NCI-H345 (cell line): ENCODE measurements at places on chromosomes 13 and 19.

- DNase-seq, result no peak
Measured at GRCh38 chr19:58385313-58385890, 1.7 kb upstream of the RPS5 start.

DNA sequence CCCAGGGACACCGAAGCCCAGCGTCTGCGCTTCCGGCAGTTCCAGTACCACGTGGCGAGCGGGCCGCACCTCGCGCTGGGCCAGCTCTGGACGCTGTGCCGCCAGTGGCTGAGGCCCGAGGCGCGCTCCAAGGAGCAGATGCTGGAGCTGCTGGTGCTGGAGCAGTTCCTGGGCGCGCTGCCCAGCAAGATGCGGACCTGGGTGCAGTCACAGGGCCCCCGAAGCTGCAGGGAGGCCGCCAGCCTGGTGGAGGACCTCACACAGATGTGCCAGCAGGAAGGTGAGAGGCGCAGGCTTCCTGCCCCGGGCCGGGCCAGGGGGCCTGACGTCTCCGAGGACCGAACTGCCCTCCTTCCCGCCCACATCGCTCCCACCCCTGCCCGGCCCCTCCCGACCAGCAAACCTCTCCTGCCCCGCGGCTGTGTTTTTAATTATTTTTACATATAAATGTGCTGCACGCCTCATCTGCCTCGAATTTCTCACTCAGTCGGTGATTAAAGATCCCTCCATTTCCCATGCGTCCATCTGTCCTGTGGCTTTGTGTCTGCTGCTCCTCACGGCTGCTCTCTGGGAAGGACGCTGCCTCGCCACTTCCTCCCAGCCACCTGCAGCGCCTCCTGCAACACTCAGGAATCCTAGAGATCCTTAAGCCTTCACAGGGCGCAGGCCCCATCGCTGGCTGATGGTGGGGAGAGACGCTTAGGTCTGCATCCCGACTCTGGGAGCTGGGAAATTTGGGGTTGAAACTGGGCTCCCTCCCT, 4.3 kb downstream of the ZSCAN1 start:
- no peak for DNase-seq

- DNase-seq, result no peak
Measured at GRCh38 chr19:50051964-50052363, 26.2 kb downstream of the ZNF473 start.

- no peak for DNase-seq
Measured at GRCh38 chr13:72208112-72208645, 341.2 kb upstream of the DACH1 start.

DNA sequence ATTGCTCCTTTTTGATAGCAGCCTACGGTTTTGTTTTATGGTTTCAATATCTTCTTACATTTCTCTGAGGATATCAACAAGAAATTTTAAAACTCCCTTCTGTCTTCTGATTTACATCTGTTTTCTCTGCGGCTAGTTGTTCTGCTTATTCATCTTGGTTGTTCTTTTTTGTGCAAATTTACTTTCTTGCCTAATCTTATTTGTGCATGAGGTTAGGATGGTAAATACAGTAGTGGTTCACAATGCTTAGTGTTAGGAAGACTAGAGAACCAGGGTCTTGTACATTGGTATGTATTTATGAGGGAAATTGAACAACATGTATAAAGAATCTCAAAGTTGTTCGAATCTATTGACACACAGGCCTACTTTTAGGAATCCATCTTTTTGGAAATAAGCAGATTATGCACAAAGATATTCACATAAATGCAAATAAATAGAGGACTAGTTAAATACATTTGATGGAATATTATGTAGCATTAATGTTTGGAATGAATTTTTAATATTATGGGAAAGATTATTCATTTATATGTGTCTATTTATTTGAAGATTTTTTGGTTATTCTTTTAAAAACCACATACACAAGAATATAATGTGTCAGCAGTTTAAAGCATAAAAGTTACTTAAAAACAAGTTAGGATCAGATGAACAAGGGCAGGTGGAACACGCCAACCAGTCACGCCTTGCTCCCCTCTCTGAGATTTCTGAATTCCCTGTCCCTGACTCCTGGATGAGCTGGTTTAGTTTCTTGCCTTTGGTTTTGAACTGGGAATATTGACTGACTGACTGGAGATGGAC, 51.4 kb upstream of the RFC3 start:
- DNase-seq, result no peak

DNA sequence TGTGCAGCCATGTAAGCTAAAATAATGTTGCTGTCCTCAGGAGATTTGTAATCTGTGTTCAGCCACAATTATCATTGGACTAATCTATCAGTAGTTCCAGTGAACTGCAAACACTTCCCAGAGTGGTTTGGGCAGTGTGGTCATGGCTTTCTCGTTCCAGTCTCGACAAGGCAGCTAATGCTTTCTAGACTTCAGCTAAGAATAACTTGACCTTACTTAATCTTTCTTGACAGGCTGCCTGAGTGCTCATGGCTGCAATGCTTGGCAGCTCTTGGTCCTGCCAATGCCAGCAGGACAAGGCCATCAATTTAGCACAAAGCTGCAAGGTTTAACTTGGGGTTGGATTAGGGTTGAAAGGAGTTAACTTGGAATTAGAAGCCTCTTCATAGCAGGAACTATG, 32.8 kb downstream of the ATP12A start:
- no peak for DNase-seq

- DNase-seq, result no peak
Measured at GRCh38 chr13:26529441-26529840, 28.0 kb upstream of the WASF3 start.

GRCh38 chr19:7632340-7633203, 947 bp downstream of the PCP2 start:
- no peak for DNase-seq

DNA sequence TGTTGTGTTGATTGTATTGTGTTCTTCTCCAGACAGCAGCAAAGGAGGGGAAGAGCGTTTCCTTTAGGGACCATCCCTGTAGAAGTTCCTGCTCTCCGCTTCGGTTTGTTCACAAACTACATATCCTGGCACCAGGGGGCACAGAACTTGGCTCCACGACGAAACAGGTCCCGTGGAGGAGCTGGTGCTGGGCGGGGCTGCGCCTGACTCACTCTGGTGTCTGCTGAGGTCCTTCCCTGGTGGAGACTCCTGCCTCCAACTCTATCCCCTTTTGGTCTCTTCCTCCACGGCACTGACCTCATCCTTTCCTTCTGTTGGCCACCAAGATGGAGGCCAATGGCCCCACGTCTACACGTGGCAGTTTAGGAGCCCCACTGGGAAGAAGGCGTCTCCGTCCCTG, 14.7 kb downstream of the TMPRSS9 start:
- no peak for DNase-seq
